NCI-H1417 treated with DMSO at 0.1 percent for 48 hours (cell line): ENCODE measurements at places on chromosomes 3 and 15.

GRCh38 chr3:50317300-50317699, 5.2 kb downstream of the HYAL2 start:
- no peak for DNase-seq

GRCh38 chr3:121483290-121483689, 62.5 kb downstream of the POLQ start:
- no peak for DNase-seq

- DNase-seq = no peak
Observed at GRCh38 chr3:17070161-17070959, 185.6 kb downstream of the PLCL2 start.

GRCh38 chr15:65547841-65548240, 17.6 kb downstream of the HACD3 start:
- DNase-seq = no peak

DNA sequence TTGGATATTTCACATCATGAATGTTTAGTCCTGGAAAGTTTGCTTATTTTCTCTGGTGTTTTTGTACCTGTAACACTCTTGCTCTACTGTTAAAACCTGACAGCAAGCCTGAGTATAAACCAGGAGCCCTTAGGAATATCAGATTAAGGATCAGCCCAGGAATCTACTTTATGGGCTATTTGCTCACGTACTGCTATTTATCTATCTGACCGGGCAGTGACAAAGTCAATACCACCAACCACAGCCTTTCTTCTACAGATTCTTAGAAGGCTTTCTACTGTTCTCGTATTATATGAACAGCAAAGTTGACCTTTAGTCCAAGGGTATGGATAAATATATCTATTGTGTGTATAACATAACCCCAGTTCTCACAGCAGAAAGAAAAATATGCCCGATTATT, 521.2 kb downstream of the RBMS3 start:
- DNase-seq = no peak

GRCh38 chr3:29890801-29891200, 609.9 kb downstream of the RBMS3 start:
- DNase-seq = no peak

DNA sequence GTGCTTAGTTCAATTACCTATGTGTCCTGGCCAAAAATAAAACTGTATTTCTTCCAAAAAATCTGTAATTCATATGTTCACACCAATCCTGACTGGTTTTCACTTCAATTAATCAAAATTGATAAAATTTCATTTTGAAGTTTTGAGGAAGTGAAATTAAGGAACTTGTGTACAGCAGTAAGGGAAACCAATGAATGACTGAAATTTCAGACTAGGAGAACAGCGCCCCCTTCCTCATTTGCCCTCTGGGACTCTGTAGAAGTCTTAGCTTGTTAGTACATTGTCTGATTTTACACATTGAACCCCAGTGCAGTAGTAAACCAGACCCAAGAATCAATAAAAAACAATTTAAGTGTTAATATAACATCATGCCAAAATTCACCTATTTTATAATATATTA, 495.3 kb upstream of the AGTR1 start:
- DNase-seq = no peak

GRCh38 chr15:57972864-57973263, 92.6 kb downstream of the ALDH1A2 start:
- DNase-seq = no peak

- DNase-seq = no peak
Observed at GRCh38 chr15:39025321-39025720, 460.7 kb upstream of the RASGRP1 start.

GRCh38 chr3:134214239-134214638, 36.4 kb downstream of the RYK start:
- DNase-seq = no peak

GRCh38 chr15:71151081-71151480, 35.8 kb downstream of the THSD4 start:
- no peak for DNase-seq

DNA sequence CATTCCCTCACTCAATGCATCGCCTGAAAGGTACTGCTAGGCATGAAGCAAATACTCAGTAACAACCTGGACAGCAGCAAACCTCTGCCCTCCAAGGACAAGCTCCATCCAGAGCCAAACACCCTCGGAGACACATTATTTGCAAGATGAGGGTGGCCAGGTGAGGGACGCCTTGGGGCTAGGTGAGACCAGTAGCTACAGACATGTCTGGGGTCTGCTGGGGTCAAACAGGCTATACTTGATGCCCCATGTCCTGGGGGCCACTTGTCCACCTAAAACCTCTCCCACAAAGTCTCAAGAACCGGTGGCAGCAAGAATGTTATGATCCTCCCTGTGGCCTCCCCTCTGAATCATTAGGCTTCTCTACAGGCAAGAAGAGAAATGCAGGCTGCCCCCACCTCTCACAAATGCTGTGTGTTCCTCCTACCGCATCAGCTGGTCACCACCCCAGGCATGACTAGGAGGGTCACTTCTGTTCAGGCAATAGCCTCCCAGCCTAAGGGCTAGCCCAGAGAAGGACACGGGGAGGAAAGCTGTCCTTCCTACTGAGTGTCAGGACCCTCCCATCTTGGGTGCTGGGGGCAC, 54.3 kb downstream of the TBC1D2B start:
- no peak for DNase-seq

DNA sequence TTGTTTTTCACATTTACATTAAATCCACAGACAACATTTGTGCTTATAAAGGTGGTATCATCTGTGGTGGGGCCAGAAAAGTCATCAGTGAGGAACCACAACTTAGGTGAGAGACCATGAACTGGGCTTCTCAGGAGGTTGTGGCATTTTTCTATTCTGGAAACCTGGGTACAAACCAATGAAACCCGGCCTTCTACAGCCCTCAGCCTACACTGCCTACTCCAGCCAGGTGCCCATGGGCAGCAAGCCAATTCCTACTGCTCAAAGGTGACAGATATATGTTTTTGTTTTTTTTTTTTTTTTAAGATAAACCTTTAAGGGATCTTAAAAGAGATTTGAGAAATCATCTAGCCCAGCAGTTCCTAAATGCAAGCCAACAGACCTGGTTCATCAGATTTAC, 20.3 kb downstream of the SPG21 start:
- DNase-seq = no peak

DNA sequence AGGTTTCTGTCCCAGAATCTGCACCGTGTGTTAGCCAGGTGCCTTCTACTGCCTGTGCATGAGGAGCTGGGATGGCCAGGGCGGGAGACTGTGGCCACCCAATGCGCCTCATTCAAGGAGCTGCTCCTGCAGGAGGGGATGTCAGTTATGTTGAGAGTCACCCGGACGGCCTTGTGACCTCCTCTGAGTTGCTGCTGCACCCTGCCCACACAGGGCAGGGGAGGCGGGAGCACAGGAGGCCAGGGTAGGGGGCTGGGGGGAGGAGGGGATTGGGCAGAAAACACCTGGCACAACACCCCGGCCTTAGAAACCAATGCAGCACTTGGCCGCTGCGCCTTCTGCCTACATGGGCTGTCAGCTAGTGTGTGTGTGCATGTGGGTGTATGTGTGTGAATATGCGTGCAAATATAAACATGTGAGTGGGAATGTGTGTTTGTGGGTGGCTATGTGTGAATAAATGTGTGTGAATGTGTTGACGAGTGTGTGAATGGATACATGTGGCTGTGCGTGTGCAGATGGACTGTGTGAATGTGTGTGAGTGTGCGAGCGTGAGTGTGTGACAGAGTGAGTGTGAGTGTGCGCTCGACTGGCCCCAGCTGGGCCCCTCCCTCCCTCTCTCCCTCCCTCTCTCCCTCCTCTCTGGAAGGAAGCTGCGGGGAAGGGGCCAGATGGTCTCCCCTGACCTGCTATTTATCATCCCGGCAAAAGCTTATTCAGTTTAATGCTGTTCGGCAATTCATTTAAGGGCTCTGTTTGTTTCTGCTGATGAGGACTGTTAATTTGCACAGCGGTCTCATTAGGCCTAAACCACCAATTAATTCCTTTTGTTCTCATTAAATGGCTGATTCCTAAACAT, 106.9 kb downstream of the TLE3 start:
- peak; percentile 45 for DNase-seq

DNA sequence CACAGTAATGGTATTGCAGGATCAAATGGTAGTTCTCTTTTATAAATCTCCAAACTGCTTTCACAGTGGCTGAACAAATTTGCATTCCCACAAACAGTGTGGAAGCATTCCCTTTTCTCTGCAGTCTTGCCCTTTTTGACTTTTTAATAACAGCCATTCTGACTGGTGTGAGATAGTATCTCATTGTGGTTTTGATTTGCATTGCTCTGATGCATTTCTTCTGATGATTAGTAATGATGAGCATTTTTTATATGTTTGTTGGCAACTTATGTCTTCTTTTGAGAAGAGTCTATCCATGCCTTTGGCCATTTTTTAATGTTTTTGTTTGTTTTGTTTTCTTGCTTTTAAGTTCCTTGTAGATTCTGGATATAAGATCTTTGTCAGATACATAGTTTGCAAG, 316.1 kb upstream of the TMCO5A start:
- no peak for DNase-seq

DNA sequence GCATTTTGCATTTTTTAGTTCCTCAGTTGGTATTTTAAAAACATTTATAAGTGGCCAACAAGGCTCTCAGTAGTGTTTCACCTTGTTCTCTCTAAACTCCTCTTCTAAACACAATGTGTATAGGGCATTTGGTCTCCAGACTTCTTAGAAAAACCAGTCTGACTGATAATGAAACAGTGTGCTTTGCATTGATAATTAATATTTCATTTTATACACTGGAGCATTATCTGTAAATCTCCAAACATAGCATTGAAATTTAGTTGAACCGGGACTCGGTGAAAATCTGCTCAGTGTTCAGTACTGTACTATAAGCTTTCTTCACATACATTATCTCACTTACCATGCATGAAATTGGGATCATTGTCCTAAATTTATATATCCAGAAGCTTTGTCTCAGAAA, 53.6 kb downstream of the SETD5 start:
- no peak for DNase-seq

DNA sequence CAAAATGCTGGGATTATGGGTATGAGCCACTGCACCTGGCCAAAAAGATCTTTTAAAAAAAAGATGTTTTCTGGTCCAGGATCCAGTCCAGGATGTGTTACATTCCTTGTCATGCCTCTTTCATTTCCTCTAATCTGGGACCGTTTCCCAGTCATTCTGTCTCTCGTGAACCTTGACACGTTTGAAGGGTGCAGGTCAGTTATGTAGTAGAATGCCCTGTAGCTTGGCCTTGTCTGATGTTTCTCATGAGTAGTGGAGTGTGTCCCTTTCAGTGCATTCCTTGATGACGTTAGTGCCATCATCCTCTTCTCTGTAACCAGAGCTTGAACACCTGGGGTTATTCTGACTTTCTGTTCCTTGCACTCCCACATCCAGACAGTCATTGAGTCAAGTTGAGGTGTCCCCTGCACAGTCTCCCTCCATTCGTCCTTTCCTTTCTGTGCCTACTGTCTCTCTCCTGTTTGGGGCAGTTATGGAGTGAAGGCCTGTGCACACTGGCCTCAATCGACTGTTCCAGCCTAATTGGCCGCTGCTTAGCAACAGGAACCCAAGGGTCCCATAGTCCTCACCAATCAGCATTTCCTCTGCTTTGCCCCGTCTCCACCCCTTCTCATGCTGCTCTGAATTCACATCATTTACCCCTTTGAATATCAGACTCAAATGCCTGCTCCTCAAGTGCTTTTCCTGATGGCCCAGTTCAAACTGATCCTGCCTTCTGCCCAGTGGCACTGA, 5.5 kb downstream of the FAM81A start:
- DNase-seq = no peak

GRCh38 chr3:112881891-112882290, 35.2 kb upstream of the CD200R1L start:
- no peak for DNase-seq

DNA sequence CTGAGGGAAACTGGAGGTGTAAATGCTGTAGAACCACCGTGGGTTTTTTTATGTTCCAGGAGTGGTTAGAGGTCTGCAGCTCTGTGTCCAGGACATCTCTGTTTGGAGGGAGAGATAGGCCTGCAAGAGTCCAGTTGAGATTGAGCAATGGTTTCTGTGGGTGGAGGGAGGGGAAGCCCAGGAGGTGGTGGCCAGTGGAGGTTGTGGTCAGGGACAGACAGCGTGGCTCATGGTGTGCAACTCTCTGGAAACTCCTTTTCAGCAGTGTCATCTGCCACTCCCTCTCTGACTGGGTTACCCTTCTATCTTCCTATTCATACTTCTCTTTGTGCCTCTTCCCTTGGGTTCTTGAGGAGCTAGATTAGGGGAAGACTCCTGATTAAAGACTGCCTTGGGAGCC, 9.6 kb downstream of the XCR1 start:
- DNase-seq = no peak
